ENCODE measurements at places on chromosomes 6 and 20.

- peak; percentile 38 for DNase-seq
These were observed 220.8 kb upstream of the FOXA2 start for GRCh38 chr20:22805219-22805618.

- peak; percentile 59 for DNase-seq
These were observed 6.8 kb upstream of the EPB41L1 start for GRCh38 chr20:36147690-36148089.

DNA sequence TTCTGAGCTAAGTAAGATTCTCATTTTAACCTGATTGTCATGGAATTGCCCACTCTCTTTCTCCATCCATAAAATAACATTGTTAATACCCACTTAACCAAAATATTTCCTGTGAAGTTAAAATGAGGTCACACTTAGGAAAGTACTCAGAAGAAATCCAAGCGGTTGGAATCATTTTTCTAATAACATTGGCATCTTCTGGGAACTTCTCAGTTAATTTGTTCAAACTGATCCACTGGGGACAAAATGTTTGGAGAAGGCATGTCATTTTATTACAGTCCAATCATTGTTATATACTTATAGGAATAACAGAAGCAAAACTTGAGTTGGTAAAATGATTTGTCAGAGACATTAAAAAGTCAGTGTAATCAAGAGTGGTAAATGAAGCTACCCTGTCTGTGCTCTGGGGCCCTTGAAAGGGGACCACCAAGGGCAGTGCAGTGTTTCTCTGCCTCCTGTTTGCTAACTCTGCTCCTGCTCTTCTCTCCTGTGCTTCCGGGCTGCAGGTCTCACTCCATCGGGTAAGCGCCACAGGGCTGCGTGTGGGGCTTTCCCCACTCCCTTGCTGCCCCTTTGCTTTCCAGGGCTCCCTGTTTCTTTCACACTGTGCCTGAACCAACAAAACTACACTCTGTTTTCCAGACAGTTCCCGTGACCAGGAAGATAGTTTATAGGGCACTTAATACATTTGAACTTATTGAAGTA, 50.1 kb downstream of the HDDC2 start:
- DNase-seq = no peak

GRCh38 chr6:21603082-21603952, 9.8 kb downstream of the SOX4 start:
- DNase-seq = no peak

DNA sequence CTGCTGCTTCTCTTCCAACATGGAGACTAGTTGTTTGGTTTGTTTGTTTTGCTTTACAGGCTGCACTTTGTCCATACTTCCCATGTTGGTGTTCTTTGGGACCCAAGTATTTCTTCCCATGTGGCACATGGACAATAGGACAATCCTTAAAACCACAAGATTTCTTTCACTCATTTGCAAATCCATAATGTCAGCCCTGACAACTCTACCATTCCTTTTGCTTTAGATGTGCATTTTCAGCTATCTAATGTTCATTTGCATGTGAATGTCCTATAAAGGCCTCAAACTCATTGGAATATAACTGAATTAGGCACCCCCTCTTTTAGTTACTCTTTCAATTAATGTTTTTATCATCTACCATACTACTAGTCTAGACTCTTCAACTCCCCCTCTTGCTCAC, 16.7 kb downstream of the THEMIS start:
- no peak for DNase-seq

DNA sequence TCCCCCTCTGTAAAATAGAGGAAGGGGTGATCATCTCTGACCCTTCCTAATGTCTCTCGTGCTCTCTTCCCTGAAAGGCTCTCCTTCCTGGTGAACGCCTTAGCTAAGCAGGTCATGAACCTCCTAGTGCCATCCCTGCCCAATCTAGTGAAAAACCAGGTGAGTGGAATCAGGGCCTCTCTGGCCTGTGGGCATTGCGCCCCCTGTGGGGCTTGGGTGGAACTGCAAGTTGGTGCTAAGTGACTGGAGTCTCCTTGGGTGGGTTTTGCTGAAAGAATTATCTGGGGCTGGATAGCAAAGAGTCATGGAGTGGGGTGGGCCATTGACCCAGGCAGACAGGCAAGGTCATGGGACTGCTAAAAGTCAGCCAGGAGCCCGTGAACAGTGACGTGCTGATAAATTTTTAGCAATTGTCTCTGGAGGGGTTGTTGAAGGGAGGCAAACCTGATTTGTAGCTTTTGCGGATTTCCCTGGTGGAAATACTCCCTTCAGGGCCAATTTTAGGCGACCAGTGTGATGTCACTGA, 8.9 kb downstream of the BPIFB1 start:
- peak; percentile 32 for DNase-seq

DNA sequence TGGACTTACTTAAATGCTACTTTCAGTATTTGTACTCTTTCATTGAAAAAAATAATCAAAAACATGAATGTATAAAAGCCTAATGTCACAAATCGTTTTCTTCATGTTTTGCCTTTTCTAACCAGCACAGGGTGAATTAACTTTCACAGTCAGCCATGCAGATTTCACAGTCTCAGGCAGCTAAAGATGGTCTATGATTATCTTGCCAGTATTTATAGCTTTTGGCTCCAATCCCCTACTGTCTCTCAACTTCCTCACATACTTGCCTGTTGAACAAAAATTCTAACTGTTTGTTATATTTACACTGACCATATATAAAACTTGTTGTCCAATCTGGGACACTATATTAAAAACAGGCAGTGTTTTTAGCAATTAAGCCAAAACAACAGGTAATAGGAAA, 358.2 kb downstream of the ARHGAP18 start:
- DNase-seq = no peak

DNA sequence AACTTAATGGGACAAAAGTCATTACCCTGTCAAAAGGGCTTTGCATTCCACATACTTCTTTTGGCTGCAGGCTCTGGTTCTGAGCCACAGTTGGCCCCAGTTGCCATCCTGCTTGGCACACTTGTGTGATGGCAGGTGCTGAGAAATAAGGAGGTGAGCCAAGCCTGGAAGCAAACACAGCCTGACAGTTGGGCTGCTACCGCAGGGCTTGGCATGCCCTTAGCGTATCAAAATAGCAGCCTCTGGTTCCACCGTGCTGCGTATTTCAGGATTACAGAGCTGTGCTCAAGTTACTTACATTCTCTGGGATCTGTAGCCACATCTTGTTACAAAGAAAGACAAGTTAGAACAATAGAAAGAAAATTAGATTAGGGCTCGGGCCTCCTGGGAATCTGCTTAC, 11.1 kb downstream of the MTHFD1L start:
- DNase-seq = no peak

- DNase-seq = no peak
These were observed 132.2 kb upstream of the RREB1 start for GRCh38 chr6:6975459-6976111.

- DNase-seq = no peak
These were observed 35.9 kb upstream of the IRAK1BP1 start for GRCh38 chr6:78831492-78831891.

DNA sequence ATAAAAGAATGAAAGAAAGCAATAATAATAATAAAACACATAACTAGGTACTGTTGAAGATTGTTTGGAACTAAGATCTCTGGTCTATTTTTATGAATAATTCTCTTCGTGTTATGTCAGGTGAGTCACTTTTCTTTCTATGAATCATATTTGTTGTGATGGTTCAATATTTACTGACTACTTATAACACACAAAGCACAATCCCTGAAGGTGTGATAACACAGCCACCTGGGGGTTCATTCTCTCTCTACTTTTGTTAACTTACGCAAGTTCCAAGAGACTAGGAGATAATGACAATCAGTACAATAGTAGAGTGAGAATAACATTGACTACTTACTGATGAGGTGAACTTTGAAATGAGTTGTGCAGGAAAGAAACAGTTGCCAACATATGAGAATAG, 149.9 kb downstream of the IBTK start:
- no peak for DNase-seq

DNA sequence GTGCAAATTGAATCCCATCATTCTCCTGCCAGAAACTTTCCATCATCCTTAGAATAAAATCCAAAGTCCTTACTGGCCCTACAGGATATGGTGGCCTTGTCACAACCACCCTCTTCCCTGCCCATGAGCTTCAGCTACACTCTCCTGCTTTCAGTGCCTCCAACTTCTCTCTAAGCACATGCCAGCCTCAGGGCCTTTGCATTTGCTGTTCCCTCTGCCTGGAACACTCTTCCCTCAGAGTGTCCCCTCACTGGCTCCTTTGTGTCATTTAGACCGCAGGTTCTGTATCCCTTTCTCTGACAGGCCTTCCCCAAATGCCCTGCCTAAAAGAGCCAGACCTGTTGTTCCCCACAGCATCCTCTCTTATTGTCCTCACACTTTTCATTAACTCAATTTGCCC, 18.2 kb downstream of the HCK start:
- DNase-seq = no peak

DNA sequence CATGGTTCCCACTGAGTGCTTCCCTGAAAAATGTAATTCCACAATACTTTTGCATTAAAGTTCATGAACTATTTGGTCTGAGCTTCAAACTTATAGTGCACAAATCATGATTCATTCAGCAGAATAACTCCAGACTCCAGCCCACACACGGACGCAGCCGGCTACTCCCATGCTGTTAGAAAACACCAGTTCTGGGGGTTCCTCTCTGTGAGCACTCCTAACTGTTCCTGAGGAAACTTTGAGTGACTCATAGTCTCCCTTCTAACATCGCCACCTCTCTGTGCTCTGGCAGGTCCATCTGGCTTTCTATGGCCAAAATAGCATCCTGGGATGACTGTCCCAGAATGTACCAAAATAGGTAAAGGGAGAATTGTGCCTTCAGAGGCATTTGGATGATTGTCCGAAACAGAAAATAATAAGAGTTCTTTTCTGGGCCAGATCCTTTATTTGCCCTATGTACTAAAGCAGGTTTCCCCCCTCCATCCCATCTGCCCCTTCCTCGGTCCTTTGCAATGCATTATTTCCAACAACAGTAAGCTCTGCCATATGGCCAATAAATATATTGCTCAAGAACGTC, 32.3 kb upstream of the LY86 start:
- no peak for DNase-seq

- no peak for DNase-seq
These were observed 121.9 kb downstream of the SGK1 start for GRCh38 chr6:134195985-134196384.

DNA sequence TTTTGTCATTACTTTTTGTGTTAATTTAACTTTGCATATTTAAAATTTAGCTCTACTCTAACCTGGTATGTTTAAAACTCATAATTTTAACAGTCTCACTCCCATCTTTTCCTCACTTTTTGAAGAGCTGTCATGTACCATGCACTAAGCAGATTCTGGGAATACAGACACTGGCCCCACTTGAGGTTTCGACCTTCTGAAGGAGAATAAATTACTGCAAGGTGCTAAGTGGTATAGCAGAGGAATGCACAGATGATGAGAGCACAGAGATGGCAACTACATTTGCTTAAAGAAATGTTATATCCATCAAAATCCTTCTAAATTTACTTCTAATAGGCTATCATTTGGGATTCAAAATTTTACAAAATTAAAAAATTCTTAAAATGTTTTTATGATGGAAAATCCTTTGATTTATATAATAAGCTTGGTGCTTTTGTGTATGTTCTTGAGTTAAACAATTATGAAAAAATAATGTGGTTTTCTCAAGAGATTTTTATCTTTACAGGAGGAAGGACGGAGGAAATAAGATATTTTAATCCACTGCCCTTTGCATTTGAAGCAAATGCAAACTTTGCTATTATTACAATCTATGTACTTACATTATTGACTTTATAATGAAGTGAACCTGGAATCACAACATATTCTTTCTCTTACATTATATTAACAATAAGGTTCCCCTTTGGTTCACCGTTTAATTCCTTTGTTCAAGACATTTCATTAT, 79.3 kb downstream of the AHI1 start:
- no peak for DNase-seq

GRCh38 chr6:168226061-168226752, 93.4 kb downstream of the DACT2 start:
- no peak for DNase-seq

DNA sequence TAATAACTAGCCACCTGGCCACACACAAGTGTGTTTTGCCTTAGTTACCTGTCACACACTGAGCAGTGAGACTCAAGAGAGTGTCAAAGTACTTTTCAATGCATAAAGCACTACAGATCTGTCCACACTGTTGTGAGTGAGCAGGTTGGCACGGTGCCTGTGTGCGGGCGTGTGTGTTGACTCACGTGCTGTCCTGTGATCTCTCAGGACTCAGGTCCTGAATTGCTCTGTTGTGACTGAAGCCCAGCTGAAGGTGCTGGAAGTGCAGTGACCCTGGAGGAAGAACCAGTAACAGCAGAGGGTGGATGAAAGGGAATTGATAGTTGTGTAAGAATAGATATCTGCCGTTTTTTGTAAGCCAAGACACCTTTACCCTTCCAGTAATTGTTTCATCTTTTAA, 18.3 kb downstream of the SLC16A10 start:
- no peak for DNase-seq

- no peak for DNase-seq
These were observed 22.9 kb downstream of the C6orf62 start for GRCh38 chr6:24696097-24696496.

DNA sequence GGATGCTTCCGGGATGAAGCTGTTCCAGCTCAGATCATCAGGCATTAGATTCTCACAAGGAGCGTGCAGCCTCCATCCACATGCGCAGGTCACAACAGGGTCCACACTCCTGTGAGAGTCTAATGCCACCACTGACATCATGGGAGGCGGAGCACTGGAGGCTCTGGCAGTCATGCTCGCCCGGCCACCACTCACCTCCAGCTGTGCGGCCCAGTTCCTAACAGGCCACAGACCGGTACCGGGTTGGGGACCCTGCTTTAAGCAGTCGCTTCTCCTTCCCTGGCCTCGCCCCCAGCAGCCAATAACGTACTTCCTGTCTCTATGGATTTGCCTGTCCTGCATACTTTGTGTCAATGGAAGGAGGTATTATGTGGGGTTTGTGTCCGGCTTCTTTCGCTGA, 236.8 kb downstream of the TAF4 start:
- no peak for DNase-seq

All from hepatic stellate cell (primary cell).